ENCODE measurements at places on chromosomes 12 and 14.

GRCh38 chr14:94773655-94774343 lies 3.9 kb upstream of the GSC start:
- DNase-seq = no peak

DNA sequence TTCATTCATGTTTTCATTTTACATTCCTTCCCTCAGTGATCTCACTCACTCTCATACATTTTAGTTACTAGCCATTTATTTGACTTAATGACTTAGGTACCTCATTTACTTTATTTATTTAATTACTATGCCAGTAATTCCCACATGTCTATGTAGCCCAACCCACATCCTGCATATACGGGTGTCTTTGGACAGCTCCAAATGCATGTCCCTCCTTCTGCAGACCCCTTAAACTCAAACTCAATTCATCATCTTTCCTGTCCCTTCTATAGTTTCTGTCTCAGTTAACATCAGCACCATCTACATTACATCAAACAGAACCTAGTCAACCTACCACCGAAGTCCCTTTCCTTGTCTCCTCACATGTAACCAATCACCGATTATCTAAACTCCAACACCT lies 2.8 kb downstream of the CLEC1A start:
- DNase-seq = no peak

DNA sequence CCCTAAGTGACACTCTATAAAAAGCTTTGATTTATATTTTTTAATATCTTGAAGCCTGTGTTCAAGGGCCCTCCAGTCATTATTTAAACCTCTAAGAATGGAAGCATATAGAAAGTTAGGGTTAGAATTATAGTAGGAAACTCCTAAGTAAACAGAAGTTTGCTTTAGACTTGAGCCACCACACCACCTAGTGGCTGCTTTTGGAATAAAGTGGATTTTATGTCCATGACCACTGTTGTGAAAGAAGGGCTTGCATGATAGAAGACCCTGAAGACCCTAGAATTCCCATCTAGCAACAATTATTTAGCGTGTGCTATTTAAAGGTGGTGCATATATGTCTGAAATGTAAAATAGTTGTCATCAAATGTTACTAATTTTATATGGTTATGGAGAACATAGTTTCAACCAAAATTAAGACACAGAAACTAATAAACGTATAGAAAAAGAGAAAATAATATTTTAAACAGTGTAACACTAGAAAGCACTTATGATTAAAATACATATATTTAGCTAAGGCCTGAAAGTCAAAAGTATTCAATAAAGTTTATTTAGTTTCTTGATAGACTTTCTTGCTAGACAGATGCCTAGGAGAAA lies 21.3 kb downstream of the LRRIQ1 start:
- no peak for DNase-seq

GRCh38 chr14:29858299-29858698 lies 69.3 kb downstream of the PRKD1 start:
- no peak for DNase-seq

- DNase-seq = no peak
Measured at GRCh38 chr14:53304726-53305381, 151.7 kb upstream of the DDHD1 start.

DNA sequence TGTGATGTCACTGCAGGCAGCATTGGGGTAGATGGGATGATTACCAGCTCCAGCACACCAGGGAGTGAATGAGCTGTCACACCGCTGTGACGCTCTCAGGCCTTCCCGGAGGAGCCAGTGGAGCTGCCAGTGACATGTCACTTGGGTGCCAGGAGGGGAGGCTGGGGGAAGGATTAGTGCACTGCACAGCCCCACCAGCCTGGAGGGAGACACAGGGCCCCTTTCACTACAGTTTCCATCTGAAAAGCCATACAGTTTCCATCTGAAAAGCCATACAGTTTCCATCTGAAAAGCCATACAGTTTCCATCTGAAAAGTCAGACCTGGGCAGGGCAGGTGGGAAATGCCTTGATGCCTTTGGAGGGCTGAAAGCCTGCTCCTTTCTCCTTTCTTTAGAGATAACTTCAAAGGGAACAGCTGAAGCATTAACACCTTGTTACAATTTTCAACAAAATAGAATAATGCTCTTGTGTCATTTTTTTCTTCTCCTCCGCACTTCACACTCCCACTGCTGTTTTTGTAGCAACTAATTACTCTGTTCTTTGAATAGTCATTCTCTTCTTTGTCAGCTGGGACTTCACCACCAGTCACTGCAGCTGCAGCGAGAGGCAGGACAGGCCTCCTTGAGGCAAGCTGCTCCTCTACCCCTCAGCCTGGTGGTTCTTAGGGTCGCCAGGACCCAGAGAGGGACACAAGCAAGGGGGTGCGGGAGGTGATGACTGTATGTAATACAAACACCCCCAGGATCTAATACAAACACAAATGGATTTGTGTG lies 256.9 kb upstream of the RGS6 start:
- no peak for DNase-seq

- no peak for DNase-seq
Measured at GRCh38 chr14:87325741-87326140, 667.2 kb downstream of the GALC start.

- no peak for DNase-seq
Measured at GRCh38 chr12:69896653-69897381, 71.8 kb downstream of the MYRFL start.

GRCh38 chr12:51246254-51246853 lies 7.7 kb downstream of the DAZAP2 start:
- DNase-seq = no peak

GRCh38 chr12:108305520-108305919 lies 33.6 kb downstream of the CMKLR1 start:
- DNase-seq = peak; percentile 14

- DNase-seq = no peak
Measured at GRCh38 chr12:25151476-25151875, 43.5 kb downstream of the DNAI7 start.

DNA sequence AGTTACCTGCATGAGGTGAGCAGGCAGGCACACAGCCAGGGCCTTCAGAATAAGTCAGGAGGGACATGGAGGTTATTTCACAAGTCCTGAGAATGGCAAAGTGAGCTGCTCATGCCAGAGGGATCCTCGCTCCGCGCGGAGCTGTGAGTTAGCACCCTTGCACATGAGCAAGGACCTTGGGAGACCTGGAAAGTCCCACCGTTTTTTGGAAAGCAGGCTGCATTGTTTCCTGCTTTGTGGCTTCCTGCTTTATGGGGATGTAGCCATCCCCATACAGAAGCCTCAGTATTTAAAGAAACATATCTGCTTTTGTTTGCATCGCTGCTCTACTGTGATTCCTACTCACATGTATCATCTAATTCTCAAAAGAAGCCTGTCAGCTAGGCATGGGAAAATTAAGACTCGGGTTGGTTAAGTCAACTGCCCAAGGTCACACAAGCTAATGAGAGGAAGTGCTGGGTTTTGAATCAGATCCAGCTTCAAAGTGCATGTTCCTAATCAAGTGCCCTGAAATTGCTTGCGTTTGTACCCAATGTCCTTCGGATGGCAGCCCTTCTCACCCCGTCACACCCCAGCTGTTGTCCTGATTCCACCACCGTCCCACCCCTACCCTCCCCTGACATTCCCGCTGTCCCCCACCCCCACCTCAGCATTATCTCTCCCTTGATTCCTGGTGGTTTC lies 106.2 kb downstream of the CRACR2A start:
- DNase-seq = no peak

DNA sequence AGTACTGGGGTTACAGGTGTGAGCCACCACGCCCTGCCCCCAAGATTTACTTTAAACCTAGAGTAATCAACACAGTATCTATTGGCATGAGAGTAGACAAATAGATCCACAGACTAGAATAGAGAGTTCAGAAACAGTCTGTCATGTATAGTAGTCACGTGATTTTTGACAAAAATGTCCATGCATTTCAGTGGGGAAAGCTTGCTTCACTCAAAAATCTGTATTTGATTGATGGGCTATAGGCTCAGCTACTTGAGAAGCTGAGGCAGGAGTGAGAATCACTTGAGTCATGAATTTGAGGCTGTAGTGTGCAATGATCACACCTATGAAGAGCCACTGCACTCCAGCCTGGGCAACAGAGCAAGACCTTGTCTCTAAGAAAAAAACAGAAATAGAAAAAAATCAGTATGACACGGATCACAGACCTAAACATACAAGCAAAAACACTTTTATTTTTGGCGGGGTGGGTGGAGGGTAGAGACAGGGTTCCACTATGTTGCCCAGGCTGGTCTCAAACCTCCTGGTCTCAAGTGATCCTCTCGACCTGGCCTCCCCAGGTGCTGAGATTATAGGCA lies 7.6 kb upstream of the ORAI1 start:
- DNase-seq = no peak

DNA sequence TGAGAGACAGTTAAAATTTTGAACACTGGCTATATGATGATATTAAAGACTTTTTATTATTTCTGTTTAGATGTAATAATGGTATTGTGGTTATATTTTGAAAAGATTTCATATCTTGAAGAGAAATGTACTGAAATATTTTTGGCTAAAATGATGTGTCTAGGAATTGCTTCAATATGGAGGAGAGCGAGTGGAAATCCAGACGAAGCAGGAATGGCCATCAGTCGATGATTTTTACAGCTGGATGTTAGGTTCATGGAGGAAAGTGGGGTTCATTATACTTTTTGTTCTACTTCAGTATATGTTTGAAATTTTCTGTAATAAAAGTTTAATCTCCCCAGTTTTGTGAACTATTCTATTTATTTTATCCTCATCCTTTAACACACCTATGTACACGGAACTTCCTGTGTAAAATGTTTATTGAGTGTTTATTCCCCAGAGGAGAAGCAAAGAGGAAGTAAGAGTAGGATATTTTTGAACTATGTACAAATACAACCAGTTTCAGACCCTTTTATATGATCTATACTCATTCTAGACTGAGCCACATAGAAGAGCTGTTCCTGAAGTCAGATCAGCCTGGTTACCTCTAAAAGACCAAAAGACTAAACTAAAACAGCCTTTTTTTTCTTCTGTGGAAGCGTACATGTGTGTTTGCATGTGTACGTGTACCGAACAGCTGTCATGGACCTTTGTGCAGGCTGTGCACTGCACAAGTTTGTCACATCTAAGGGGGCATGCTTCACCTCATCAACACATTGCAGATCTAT lies 211.0 kb upstream of the NUDT4 start:
- DNase-seq = no peak

DNA sequence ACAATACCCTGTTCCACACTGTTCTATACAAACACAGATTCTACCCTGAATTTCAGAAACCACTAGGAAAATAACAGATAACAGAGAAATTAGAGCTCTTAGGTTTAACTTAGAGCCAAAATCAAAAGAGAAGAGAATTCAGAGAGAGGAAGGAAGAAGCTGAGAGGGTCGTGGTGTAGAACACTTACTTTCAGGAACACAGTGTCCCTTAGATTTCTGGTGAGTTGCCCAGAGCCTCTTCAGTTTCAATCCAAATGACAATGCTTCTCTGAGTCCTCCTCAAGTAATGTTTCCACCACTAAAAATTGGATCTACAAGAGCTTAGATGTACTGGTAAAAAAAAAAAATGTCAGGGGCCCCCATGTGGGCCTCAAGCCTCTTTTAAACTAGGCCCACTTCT lies 2.6 kb downstream of the YAF2 start:
- DNase-seq = no peak

- no peak for DNase-seq
Measured at GRCh38 chr12:67892259-67893021, 96.8 kb upstream of the IFNG-AS1 start.

- no peak for DNase-seq
Measured at GRCh38 chr12:113758165-113758924, 207.8 kb downstream of the RBM19 start.

GRCh38 chr12:3105690-3106479 lies 28.7 kb downstream of the TSPAN9 start:
- DNase-seq = no peak

DNA sequence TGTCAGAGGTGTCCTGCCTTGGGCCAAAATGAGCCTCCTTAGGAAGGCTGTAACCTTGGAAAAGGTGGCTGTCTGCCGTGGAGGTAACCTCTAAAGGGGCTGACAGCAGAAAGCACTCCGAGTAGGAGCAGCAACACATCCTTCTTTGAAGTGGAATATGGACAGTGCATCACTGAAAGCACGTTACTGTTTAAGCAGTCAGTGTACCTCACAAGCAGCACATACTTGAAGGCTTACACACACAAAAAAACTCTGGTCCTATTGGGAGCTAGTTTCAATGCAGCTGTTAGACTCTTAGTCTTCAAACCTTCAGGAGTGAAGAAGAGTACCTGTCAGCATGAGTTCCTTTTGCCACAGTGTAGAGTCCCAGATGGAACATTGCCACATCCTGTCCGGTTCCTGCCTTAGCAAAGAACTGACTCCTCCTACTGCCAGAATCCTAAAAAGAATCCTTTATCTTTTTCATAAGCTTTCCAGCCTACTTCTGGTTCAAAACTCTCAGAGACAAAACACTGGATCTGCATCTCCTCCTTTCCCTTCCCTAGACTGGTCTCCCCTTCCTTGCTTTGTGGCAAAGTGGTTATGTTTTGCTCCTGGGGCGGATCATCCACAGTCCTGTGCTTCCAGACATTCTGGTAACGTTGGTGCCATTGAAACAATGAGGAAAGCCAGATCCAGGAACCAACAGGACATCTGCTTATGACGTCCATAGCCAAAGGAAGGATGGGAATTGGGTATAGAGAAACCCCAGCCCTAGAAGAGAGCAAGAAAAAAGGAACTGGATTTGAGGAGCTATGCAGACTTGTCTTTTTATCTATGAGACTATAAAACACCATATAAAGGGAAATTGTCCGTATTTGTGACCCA lies 8.5 kb upstream of the MDM1 start:
- no peak for DNase-seq

- no peak for DNase-seq
Measured at GRCh38 chr12:87086118-87086891, 830.1 kb upstream of the MGAT4C start.

DNA sequence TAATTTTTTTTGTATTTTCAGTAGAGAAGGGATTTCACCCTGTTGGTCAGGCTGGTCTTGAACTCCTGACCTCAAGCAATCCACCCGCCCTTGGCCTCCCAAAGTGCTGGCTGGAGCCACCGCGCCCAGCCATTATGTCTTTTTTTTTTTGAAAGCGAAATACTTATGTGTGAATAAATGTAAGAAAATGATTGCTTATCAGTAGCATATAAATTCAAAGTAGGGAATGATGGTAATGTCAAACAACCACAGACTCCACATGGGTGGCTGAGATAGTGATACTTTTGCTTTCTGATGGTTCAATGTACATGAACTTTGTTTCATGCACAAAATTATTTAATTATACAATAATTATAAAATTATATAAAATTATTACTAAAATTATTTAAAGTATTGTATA lies 75.8 kb downstream of the PAPLN start:
- no peak for DNase-seq

DNA sequence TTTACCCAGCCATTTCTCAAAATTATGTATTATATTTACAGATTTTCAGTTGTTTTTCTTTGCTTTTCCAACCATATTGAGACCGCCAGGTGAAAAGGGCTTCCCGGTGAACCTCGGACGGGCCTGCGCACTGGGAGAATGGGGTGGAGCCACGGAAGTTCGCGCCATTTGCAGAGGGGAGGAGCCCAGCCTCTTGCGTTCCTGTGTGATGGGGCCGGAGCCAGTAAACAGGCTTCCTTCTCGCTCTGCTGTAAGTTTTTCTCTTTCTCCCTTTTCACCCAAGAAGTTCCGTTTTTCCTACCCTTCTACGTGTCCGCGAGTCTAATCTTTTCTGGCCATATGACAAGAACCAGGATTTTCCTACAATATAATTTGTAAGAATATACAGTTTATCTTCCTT lies 1108.8 kb upstream of the SEL1L start:
- no peak for DNase-seq

GRCh38 chr12:5780536-5780935 lies 164.5 kb downstream of the ANO2 start:
- no peak for DNase-seq

Data from stimulated activated CD8-positive, alpha-beta memory T cell treated with anti-CD3 and anti-CD28 coated beads, Interleukin-2, amount 100 ng/mL, for 48 hours (primary cell).